Myometrial cell (primary cell): ENCODE measurements at places on chromosomes 5 and 9. TPM values are rescaled to one million over a fixed set of nuclear protein-coding genes. Genes with fewer than 3 reads are reported as not detected.

The ANGPTL2 gene
- 3.0 and 4.3 TPM in 2 replicates for total RNA-seq

The SPINK7 gene
- total RNA-seq: not detected in 2 replicates

The THBS4 gene
- 0.18 TPM in 1 of 2 replicates, not detected in the other for total RNA-seq

The PCDH1 gene
- total RNA-seq: not detected in 2 replicates

The IL9 gene
- total RNA-seq: not detected in 2 replicates

The OR1B1 gene
- not detected in 2 replicates for total RNA-seq

The CTXN3 gene
- total RNA-seq: not detected in 2 replicates

The RANBP3L gene
- total RNA-seq: not detected in 2 replicates

The KIF12 gene
- total RNA-seq: not detected in 2 replicates

The FAM120AOS gene
- total RNA-seq: 38.1 and 39.5 TPM in 2 replicates

The KCNV2 gene
- not detected in 2 replicates for total RNA-seq

The GGTA1 gene
- not detected in 2 replicates for total RNA-seq
